A375 (cell line): ENCODE measurements at places on chromosomes 3 and 15. TPM values are rescaled to one million over a fixed set of nuclear protein-coding genes. Genes with fewer than 3 reads are reported as not detected.

Gene CIP2A
- 24.5 and 30.4 TPM in 2 replicates for total RNA-seq

Gene SLC28A2
- total RNA-seq: not detected in 2 replicates

Gene UBL7
- 100 and 101 TPM in 2 replicates for total RNA-seq

Gene MESP1
- total RNA-seq: 6.0 and 8.9 TPM in 2 replicates
